BE2C (cell line): ENCODE measurements at places on chromosomes 16 and 17.

- peak; percentile 46 for DNase-seq
Observed at GRCh38 chr17:1484676-1485422, 7.6 kb downstream of the MYO1C start.

DNA sequence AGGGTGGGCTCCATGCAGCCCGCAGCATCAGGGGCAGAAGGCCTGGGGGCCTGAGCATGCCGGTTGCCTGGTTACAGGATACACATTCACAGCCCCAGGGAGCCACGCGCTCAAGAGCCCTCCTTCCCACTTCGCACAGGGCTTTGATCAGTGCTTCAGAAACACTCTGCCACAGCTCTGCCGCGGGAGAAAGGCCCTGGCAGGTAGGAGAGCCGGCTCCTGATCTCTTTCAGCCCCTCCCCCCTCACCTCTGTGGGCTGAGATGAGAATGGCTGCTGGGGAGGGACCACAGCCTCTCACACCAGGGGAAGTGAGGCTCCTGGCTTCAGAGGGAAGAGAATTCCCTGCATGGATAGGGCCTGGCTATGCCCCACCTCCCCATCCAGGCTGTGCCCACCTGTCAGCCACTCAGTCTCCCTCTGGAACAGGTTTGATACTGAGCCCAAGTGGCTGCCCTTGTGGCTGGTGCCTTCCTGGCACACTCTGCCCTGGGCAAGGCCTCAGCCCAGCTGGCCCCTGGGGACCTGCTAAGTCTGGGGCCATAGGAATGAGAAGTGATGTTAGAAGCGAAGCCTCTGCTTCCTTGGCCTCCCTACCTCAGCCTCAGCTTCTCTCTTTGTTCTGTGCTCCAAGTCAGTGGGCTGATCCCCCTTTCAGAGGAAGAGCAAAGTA, 8.6 kb downstream of the DOK4 start:
- peak; percentile 44 for DNase-seq

DNA sequence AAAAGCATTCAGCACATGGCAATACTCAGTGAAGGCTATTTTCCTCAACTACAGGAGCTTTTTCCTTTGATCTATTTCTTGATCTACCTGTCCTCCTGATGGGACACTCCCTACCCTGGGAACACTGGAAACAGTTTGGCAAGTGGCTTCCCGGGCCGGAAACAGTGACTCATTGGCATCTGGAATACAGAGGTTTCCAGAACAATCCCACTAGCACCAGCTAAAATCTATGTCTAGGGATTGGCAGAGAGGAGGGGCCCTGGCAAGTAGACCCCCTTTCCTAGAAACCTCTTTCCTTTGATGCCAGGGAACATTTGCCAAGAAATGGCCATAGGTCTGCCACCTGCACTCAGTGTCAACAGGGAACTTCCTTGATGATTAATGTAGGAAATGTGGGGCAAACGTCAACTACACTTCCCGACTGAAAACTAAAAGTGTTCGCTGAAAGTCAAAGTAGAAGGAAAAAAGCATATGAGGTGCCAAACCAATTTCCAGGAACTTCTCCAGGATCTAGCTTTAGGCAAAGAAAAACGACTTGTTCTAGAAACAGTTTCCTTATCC, 30.4 kb upstream of the FBXW10B start:
- DNase-seq = no peak

GRCh38 chr17:71158437-71158836, 962.4 kb upstream of the SOX9 start:
- no peak for DNase-seq

- no peak for DNase-seq
Observed at GRCh38 chr16:62283-62967, 8.8 kb downstream of the SNRNP25 start.
